EH (cell line): ENCODE measurements at places on chromosomes 12 and 14.

- no peak for DNase-seq
Observed at GRCh38 chr12:20257311-20257710, 111.0 kb upstream of the PDE3A start.

DNA sequence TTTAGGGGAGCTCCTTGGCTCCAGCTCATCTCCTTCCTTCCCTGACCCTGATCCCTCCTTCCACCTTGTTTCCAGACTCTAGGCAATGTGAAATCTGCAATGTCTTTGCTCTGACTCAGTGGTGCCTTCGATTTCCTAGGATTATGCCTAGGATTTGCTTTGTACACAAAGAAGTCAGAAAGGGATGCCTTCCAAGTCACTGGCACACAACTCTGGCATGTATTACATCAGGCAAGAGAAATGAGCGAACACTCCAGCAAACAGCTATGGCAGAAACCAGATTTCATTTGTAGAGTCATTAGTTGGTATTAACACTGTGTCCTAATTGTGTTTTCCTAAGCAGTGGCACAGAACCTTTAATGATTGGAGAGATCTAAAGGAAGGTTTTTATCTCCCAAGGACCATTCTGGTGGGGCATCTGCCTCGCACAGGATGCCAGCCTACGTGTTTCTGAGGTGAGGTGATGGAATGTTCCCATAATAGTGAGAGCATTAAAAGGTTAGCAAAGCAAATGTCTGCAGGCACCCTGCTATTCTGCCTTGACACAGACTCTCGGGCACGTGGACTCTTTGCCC lies 84.9 kb downstream of the WSCD2 start:
- DNase-seq, result no peak

DNA sequence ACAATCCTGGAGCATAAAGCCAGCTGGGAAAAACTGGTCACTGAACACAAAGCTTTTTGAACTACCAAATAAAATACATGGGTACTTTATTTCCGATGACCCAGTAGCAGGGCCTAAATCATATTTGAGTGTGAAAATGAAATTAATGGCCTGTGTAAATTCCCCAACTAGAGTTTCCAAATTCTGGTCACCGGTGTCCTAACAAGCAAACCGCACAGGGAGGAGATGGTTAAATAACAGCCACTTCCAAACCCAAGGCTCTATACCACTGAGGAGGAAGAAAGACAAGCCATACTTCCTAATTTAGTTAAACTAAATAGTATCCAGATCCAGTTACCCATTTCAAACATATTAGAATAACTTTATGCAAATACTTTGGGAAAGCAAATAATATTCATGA lies 40.1 kb upstream of the DUSP6 start:
- DNase-seq, result no peak

- no peak for DNase-seq
Observed at GRCh38 chr14:50210074-50210473, 21.3 kb downstream of the SOS2 start.

DNA sequence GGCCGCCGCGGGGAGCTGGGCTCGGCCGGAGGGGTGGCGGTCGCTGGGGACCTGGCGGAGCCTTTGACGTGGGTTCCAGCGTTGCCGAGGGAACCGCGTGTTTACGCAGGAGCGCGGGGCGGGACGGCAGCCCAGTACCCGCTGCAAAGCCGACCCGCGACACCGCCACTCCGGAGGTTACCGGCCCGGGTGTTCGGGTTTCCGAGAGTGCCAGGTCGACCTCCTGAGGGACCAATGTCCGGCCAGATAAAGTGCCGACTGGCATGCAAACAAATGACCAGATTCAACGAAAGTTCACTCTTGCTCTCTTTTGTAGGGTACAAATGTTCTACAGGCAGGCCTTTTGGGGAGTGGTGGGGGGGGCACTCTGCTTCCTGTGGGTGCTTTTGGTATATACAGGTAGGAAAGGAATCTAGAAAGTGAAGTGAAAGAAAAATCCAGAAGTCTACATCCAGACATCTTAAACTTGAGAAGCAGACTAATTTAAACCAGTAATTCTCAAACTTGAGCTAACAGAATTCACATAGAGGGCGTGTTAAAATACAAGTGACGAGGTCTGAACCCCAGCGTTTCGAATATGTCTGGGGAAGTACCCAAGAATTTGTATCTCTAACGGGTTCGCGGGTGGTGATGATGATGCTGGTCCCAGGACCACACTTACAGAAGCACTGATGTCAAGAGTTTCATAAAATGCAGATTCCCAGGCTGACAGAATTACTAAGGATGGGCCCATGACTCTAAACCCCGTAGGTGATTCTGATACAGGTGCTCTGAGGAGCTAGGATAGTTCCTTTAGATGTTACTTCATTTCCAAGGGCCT lies at the start of gene GPR135:
Gene GPR135, minus strand, starts transcription at position 65 of the 820 bp plus-strand sequence. CDS start 154 bp downstream, outside the sequence.
- DNase-seq, result no peak

DNA sequence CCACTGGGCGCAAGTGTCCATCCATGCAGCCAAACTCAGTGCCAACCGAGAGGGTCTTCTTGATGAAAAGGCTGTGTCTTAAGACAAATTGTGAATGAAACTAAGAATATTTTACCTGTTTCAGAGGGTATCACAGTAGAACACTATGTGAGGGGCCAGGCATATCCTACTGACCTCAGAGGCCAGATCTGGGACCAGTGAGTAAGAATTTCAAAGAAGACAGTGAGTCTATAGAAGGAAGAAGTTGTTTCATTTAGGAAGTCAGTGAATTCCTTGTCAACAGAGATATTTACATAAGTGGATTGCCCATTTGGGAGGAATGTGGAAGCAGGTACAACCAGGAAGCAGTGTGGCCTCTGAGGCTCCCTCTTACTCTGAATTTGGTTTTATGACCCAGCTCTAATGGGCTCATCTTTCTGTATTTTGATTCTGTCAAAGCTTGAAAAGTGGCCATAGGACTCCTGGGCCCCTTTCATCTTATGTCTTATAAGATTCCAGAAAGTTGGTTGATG lies 137.4 kb downstream of the ZNF664 start:
- DNase-seq, result no peak

GRCh38 chr12:101935890-101936746 lies 58.7 kb downstream of the DRAM1 start:
- peak; percentile 95 for DNase-seq

GRCh38 chr12:120089105-120089504 lies 27.4 kb downstream of the RAB35 start:
- no peak for DNase-seq

GRCh38 chr12:63905544-63905943 lies 61.0 kb downstream of the SRGAP1 start:
- DNase-seq, result peak; percentile 97

DNA sequence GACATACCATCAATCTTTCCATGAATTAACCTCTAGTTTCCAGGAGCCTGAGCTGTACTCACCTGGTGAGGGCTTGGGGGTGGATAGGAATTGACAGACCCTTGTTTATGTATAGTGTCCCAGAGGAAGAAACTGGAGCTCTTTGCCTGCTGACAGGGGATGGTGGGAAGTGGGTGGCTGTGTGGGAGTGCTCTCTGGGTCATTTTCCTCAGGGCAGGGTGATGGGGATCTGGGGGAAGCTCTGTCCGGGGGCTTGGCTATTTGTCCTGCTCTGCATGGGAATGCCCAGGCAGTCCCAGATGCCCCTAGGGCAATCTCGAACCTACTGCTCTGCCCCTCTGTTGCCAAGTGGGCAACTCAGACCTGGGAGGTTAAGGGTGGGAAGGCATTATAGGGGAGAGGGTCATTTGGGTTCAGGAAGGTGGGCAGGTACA lies 21.8 kb upstream of the DHRS2 start:
- DNase-seq, result no peak

GRCh38 chr12:49784756-49785409 lies 43.3 kb downstream of the NCKAP5L start:
- peak; percentile 73 for DNase-seq
